Nasal cavity respiratory epithelium epithelial cell of viscerocranial mucosa (primary cell): ENCODE measurements at places on chromosomes 3 and 15. TPM values are rescaled to one million over a fixed set of nuclear protein-coding genes. Genes with fewer than 3 reads are reported as not detected.

The LARP6 gene
- total RNA-seq: 30.5 and 42.7 TPM in 2 replicates

The STAC gene
- total RNA-seq: 1.7 and 1.9 TPM in 2 replicates

The NME9 gene
- 0.21 TPM in 1 of 2 replicates, not detected in the other for total RNA-seq

The CEP19 gene
- 1.4 and 2.6 TPM in 2 replicates for total RNA-seq

The NLGN1 gene
- total RNA-seq: 0.36 TPM in 1 of 2 replicates, not detected in the other

The KLHDC8B gene
- total RNA-seq: 55.4 and 168 TPM in 2 replicates

The MTFMT gene
- 16.1 and 30.9 TPM in 2 replicates for total RNA-seq

The GHSR gene
- not detected in 2 replicates for total RNA-seq

The ARNT2 gene
- total RNA-seq: under 0.01 and 0.50 TPM in 2 replicates

The OCA2 gene
- under 0.01 and 2.5 TPM in 2 replicates for total RNA-seq

The MYO5C gene
- total RNA-seq: 10.6 and 14.3 TPM in 2 replicates

The CCR9 gene
- total RNA-seq: not detected in 2 replicates

The GUCA1C gene
- total RNA-seq: not detected in 2 replicates

The P4HTM gene
- 13.3 and 21.6 TPM in 2 replicates for total RNA-seq

The GPR27 gene
- total RNA-seq: under 0.01 and 1.6 TPM in 2 replicates

The KLF15 gene
- total RNA-seq: 0.57 and 3.4 TPM in 2 replicates

The SYNPR gene
- not detected in 2 replicates for total RNA-seq

The CYP1A2 gene
- total RNA-seq: not detected in 2 replicates

The SPTBN5 gene
- total RNA-seq: 0.34 and 1.2 TPM in 2 replicates

The CTXN2 gene
- not detected in 2 replicates for total RNA-seq

The RGMA gene
- total RNA-seq: 3.1 and 6.6 TPM in 2 replicates

The CHRM5 gene
- not detected in 2 replicates for total RNA-seq

The SEMA3G gene
- total RNA-seq: 0.28 and 0.34 TPM in 2 replicates

The MLF1 gene
- total RNA-seq: 8.9 and 9.5 TPM in 2 replicates

The RNU5B-1 gene
- total RNA-seq: not detected in 2 replicates

The AGBL1 gene
- not detected in 2 replicates for total RNA-seq

The A4GNT gene
- total RNA-seq: not detected in 2 replicates

The ARHGAP31 gene
- total RNA-seq: under 0.01 and 0.85 TPM in 2 replicates

The MCF2L2 gene
- total RNA-seq: 0.14 and 0.68 TPM in 2 replicates

The COPG1 gene
- total RNA-seq: 224 and 230 TPM in 2 replicates

The SPRED1 gene
- 22.6 and 30.1 TPM in 2 replicates for total RNA-seq

The WDR72 gene
- 0.07 and 1.7 TPM in 2 replicates for total RNA-seq

The POLR2H gene
- 47.8 and 50.2 TPM in 2 replicates for total RNA-seq

The MRPS25 gene
- total RNA-seq: 13.3 and 29.5 TPM in 2 replicates

The SLITRK3 gene
- not detected in 2 replicates for total RNA-seq

The NUDT16 gene
- 8.1 and 8.5 TPM in 2 replicates for total RNA-seq

The TMCO5A gene
- total RNA-seq: not detected in 2 replicates

The IGSF10 gene
- under 0.01 TPM in 2 replicates for total RNA-seq

The GABRG3 gene
- total RNA-seq: not detected in 2 replicates

The FEZF2 gene
- not detected in 2 replicates for total RNA-seq

The ARPIN gene
- total RNA-seq: 5.1 and 18.2 TPM in 2 replicates

The LHFPL4 gene
- under 0.01 TPM in 1 of 2 replicates, not detected in the other for total RNA-seq

The ZIC4 gene
- not detected in 2 replicates for total RNA-seq

The XIRP1 gene
- not detected in 2 replicates for total RNA-seq

The P2RY14 gene
- total RNA-seq: not detected in 2 replicates

The NEIL1 gene
- 3.1 and 10.7 TPM in 2 replicates for total RNA-seq

The FGF12 gene
- 0.14 and 0.34 TPM in 2 replicates for total RNA-seq

The MOBP gene
- total RNA-seq: not detected in 2 replicates

The SI gene
- total RNA-seq: not detected in 2 replicates

The ADGRG7 gene
- 34.2 TPM in 1 of 2 replicates, not detected in the other for total RNA-seq

The RPP14 gene
- total RNA-seq: 20.6 and 26.0 TPM in 2 replicates

The TRMT10C gene
- 39.3 and 41.7 TPM in 2 replicates for total RNA-seq

The ZNF385D gene
- 0.14 TPM in 1 of 2 replicates, not detected in the other for total RNA-seq

The SLC25A36 gene
- total RNA-seq: 101 and 107 TPM in 2 replicates

The FBXW12 gene
- total RNA-seq: not detected in 2 replicates

The TERC gene
- total RNA-seq: 32.6 and 554 TPM in 2 replicates

The GPR156 gene
- under 0.01 and 0.14 TPM in 2 replicates for total RNA-seq

The DAG1 gene
- total RNA-seq: 32.8 and 71.6 TPM in 2 replicates

The GP9 gene
- not detected in 2 replicates for total RNA-seq
